NCI-H460 (cell line): ENCODE measurements at places on chromosomes 1 and 21. TPM values are rescaled to one million over a fixed set of nuclear protein-coding genes. Genes with fewer than 3 reads are reported as not detected.

AIRE gene
- total RNA-seq: not detected in 2 replicates

TMEM200B gene
- total RNA-seq: 0.12 and 0.17 TPM in 2 replicates

CD5L gene
- total RNA-seq: not detected in 2 replicates

DDX59 gene
- total RNA-seq: 46.0 and 54.2 TPM in 2 replicates

SLAMF7 gene
- not detected in 2 replicates for total RNA-seq

S100A7 gene
- total RNA-seq: not detected in 2 replicates

FCRL5 gene
- total RNA-seq: not detected in 2 replicates
